ENCODE measurements at places on chromosomes 1 and 21.

DNA sequence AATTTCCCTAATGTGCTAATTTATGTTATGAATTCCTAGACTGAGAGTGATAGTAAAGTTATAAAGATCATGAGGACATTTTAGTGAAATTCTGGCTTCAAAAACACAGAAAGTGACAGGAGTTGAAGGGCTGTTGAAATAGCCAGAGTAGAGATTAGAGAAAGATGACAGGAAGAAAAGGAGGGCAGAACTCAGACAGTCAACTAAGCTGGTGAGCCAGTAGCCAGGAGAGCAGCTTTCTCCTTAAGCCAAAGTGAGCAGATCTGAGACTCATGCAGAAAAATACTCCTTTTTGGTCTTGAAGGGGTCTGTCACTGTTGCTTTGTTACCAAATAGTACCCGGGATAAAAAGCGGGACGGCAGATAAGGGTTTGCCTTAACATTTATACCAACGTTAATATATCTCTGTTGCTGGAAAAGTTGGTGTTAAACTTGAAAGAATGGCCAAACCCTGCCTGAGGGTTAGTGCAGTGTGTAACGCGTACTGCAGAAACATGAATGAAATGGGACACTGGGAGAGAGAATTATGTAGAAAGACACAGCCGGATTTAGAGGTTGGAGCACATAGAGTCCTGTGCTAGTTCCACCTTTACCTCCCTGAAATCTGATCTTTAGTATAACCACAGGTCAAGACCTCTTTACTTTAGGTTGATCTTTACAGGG, 12.8 kb downstream of the AHCYL1 start:
- DNase-seq, result no peak

- DNase-seq, result no peak
Observed at GRCh38 chr1:90959352-90960206, 62.3 kb downstream of the ZNF644 start.

DNA sequence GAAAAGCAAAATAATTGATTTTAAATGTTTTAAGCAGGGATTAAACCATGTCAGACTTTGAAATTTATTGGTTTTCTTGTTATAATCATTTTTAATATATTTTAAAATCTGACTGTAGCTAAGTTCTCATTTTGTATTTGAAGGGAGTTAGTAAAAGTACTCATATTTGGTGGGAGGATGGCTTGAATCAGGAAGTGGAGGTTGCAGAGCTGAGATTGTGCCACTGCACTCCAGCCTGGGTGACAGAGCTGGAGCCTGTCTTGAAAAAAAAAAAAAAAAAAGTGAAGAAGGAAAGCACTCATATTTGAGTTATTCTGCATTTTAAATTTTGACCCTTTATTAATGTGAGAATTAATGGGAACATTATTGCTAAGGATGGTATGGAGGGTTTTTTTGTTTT, 106.0 kb downstream of the RABGAP1L start:
- DNase-seq, result no peak

DNA sequence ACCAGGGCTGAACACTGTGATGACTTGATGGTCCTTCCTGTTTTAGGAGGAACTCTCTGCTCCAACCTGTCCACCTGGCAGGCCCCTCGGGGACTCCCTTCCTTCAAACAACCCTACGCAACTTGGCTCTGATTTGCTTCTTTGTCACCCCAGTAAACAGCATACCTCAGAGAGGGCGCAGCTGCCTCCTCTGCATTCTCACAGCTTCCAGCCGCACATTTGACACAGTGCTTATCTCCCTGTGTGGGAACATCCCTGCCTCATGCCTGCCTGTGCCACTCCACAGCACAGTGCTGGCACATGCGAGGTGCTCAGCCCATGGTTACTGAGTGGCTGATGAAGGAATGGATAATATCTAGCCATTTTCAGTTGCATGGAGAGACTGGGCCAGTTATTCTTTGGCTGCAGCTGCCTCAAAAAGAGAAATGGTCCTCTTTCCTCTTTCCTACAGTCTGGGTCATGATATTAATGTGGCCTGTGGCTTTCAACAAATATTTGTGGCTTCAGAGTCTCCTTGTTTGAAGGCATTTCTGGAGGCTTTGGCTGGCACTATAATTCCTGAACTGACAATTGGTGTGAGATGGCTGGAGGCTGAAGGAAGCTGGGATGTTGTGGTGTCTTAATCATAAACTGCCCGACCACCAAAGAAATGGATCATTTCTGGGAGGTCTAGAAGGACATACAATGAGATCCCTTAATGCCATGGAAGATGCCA, 77.9 kb downstream of the TENT5C start:
- DNase-seq, result no peak

DNA sequence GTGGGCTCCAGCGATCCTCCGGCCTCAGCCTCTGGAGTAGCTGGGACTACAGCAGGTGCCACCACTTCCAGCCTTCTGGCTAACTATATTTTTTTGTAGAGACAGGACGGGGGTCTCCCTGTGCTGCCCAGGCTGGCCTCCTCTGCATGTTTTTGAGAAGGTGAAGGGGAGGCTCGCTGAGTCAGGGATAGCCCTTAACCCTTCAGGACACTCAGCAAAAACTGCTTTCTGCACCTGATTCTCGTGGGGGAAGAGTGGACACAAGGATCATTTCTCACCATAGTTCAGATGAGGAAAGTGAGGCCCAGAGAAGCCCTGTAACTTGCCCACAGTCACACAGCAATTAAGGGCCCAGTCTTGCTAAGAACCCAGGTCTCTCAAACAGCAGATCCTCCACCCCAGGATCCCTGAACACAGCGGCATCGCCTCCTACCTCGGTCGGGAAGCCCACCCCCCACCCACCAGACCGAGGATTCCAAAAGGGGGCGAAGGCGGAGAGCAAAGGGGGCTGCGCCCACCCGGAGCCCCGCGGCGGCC, 1.3 kb downstream of the FGR start:
- no peak for DNase-seq

DNA sequence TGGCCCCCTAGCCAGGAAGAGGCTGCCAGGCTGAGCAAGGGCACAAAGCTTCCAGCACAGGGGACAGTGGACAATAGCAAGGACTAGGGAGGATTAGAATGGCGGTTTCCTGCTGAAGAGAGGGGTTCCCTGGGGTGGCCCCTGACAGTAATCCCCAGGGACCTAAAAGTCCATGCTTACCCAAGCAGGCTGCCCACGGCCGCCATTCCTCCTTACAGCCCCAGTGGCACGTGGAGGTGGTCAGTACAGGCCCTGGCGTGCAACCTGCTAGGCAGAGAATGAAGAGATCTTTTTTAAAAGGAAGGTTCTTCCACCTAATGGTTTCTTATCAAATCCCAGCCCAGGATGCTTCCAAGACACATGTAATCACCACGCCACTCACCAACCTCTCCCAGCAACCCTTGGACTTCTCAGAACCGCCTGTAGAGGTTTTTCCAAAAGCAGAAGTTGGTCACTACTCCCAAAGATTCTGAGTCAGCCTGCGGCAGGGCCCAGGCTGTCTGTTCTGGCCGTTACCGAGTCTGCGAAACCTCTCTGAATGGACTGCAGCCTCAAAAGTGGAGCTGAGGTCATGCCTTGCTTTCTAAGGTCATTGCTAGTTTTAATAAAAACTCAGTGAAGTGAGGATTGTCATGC, 926 bp downstream of the MRPL55 start:
- no peak for DNase-seq

- DNase-seq, result no peak
Observed at GRCh38 chr1:82625537-82625936, 824.8 kb downstream of the ADGRL2 start.

GRCh38 chr21:33828577-33828976, 87.0 kb downstream of the ATP5PO start:
- no peak for DNase-seq

DNA sequence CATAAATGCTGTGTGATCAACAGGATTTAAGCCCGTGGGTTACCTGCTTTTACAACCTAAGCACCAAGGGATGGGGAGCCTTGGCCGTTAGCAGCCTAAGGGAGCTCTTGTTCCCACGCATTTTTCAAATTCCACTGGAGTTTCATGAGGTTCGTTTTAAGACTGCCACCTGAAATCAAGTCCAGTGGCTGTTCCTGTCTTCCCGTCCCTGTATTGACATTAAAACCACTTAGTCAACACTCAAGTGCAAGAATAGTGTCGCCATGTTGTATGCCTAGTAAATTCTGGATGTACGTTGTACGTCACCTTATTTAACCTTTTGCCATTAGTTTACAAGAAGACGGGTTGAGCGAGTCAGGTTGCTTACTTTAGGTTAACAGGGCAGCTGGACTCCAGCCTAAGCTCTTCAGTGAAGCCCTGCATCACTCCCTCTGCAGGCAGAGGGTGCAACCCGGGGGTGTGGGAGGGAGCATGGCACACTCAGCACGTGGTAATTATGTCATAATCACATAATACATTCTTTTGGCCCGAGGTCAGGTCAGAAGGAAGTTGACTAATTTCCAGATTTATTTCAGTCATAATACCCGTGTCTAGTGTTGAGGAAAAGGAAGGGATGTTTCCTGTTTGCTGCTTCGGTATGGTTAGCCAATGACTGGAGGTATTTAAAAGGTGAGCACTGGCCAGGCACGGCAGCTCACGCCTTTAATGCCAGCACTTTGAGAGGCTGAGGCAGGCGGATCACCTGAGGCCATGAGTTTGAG, 42.5 kb downstream of the CNST start:
- peak; percentile 29 for DNase-seq

GRCh38 chr1:95073446-95073845, 695 bp upstream of the ALG14 start:
- no peak for DNase-seq

- no peak for DNase-seq
Observed at GRCh38 chr1:15224974-15225373, 22.0 kb upstream of the FHAD1 start.

GRCh38 chr1:162023547-162024501, at the start of gene OLFML2B:
OLFML2B (minus strand) TSS chr1:162023869; CDS start chr1:162023430, 439 bp downstream.
- DNase-seq, result peak; percentile 46

- peak; percentile 16 for DNase-seq
Observed at GRCh38 chr1:54944610-54945392, 35.6 kb upstream of the TMEM61 start.

GRCh38 chr21:35048183-35048601, 910 bp downstream of the RUNX1 start:
- no peak for DNase-seq

- no peak for DNase-seq
Observed at GRCh38 chr1:26894263-26894662, 4.2 kb upstream of the GPN2 start.

- no peak for DNase-seq
Observed at GRCh38 chr21:39630827-39631226, 18.1 kb downstream of the B3GALT5 start.

GRCh38 chr1:59664166-59664565, 150.6 kb upstream of the HOOK1 start:
- no peak for DNase-seq

DNA sequence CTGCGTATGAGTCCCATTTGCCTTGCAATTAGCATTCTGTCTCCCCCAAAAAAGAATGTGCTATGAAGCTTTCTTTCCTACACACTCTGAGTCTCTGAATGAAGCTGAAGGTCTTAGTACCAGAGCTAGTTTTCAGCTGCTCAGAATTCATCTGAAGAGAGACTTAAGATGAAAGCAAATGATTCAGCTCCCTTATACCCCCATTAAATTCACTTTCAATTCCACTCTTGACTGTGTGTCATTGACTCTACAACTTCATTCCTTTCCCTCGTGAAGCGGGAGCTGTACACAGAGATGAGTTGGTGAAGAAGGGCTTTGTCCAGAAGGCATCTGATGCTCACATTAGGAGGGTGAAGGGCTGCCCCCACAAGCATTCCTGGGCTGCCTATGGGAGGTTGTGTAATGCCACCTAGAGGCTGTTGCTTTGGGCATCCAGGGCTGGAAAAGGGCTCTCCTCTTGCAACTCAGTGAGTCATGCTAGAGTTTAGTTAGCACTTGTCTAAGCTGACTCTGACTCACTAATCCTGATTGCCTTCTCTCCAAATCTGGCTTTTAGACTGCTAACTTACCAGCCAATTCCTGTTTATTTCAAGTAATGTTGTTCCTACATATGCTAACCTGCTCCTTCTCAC, 1.8 kb downstream of the SPRR1B start:
- DNase-seq, result no peak

DNA sequence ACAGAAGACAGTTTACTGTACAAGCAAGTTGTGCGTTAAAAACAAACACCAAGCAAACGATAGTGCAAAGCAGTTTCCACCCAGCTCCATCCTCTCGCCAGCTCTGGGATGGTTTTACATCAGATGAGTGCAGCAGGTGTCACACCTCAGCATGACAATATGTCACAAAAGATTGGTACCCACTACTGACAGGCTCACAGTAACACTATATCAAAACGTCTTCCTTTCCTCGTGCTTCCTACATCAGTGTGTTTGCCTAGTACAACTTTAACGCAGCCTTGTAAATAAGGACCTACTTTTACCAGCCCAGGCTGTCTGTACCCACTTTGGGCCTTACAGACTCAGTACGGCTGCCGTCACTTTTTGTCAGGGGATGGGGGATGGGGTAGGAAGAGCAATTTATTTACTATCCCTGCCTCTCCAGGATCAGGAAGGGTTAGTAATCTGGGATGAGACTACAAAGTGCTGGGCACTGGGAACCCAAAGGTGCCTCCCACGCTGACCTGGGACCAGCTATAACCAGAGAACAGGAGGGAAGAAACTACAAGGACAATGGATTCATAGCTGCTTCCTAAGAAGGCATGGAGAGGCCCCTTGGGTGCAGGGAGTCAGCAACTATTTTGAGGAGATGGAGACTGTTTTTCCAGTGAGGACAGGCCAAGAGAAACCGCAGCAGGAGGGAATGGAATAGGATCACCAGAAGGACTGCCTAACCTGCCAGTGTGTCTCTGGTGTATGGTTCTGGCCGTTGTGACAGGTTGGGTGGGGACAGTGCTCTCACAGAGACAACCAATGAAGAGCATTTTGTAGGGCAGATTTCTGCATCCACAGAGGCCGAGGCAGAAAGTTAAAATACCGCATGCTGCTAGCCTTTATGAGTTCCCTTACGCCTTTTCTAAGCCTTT, 30.2 kb downstream of the RUNX3 start:
- DNase-seq, result no peak

DNA sequence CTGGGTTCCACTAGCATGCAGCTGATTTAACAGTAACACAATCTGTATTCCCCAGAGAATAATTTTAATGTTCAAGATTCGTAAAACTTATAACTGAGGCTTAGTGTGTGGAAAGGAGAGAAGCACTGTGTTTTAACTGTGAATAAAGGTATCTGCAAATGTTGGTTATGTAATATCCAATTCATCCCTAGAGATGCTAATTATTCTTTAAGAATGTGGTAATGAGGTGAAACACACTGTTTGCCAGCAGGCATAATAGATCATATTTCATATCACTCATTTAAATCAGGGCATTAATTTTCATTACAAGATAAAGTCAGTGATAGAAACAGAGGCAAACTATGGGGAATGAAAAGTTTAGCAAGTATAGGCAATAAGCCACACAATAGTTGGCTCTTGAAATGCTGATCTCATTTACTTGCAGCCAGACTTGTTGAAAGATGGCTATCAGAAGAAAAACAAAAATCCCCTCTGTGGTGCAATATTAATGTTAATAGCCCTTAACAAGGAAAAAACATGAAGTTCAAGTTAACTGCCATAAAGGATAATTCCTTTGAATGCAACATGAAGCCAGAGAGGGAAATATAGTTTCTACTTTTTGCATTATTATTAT, 33.4 kb downstream of the HMCN1 start:
- DNase-seq, result no peak

- peak; percentile 12 for DNase-seq
Observed at GRCh38 chr1:231806623-231807495, 180.3 kb downstream of the DISC1 start.

- DNase-seq, result no peak
Observed at GRCh38 chr1:233459470-233459945, 132.0 kb downstream of the MAP3K21 start.

GRCh38 chr1:6218375-6219164, 12.7 kb downstream of the RNF207 start:
- no peak for DNase-seq
